Stimulated activated CD8-positive, alpha-beta memory T cell treated with anti-CD3 and anti-CD28 coated beads, Interleukin-7, amount 100 ng/mL, for 1 hour (primary cell): ENCODE measurements at places on chromosomes 3 and 15.

GRCh38 chr3:52153389-52154096 is 680 bp downstream of the POC1A start:
- no peak for DNase-seq

DNA sequence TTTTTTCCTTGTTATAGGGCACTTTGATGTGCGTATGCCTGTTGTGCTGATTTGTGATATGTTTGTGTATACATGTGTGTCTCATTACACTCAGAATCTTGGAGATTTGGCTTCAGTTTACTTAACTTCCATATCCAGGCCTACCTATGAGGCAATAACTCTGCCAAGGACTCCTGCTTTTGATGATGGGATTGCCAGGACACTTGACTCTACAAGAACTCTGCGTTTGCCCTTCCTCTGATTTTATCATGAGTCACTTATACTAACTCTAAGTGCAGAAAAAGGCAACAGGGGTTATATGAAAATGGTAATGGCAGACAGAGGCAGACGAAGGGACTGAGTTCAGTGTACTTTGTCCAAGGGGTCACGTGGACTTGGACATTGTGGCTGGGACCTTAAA is 33.6 kb downstream of the MCTP2 start:
- DNase-seq = no peak

- DNase-seq = no peak
Observed at GRCh38 chr15:85118581-85118980, 136.9 kb downstream of the PDE8A start.

- no peak for DNase-seq
Observed at GRCh38 chr15:38853608-38854007, 289.0 kb upstream of the RASGRP1 start.

DNA sequence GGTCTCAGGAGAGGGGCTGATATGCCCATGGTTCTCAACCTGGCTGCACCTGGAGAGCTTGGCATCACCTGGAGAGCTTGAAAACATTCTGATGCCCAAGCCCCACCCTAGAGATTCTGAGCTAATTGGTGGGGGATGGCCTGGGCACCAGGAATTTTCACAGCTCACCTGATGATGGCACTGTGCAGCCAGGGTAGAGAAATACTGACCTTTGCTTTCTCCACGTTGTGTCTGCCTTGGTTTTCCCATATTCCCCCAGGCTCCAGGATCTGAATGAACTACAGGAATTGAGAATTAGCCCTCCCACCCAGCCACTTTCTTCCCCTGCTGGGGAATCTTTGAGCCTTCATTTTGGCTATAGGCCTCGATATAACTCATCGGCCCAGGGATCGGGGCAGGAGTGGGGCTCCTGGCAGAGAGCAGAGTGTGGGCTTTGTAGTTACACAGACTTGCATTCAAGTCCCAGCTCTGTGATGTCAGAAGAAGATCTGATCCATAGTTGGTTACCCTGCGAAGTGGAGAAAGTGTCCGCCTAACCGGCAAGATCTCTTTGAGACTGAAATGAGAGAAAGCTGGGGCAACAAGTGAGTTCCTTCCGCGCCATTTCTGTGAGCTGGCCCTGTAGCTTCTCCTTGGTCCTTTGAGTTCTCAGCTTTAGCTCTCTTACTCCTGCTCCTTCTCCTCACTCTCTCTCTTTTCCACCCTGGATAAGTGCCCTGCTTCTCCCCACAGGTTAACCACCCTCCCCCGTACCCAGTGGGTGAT is 33.1 kb upstream of the UBE2Q2 start:
- no peak for DNase-seq

- no peak for DNase-seq
Observed at GRCh38 chr15:83904107-83905040, 250.5 kb downstream of the ADAMTSL3 start.

- no peak for DNase-seq
Observed at GRCh38 chr15:92655178-92655995, at the start of gene FAM174B. Gene FAM174B, minus strand, starts transcription at chr15:92655775.

DNA sequence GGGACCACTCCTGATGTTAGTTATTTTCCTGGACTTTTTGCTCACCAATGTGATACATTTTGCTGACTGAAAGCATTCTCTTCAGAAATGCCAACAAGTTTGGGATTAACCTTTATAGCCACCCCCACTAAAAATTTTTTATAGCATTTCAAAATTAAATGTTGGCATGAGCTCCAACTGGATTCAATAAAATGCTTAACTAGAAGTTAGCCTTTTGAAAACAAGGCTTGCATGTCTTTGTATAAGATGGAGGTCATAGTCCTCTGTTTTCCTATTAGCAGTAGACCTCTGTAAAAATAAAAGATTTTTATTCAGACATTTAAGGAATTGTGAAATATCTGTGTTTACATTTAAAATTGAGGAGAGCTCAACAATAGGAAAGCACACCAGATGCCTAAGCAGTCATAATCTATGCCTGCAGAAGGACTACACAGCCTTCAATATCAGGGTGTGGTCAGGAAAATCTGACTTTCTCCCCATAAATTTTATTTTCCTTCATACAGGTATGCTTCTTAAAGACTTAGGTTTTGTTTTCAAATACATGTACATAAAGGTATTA is 87.2 kb downstream of the DNAJC13 start:
- no peak for DNase-seq

DNA sequence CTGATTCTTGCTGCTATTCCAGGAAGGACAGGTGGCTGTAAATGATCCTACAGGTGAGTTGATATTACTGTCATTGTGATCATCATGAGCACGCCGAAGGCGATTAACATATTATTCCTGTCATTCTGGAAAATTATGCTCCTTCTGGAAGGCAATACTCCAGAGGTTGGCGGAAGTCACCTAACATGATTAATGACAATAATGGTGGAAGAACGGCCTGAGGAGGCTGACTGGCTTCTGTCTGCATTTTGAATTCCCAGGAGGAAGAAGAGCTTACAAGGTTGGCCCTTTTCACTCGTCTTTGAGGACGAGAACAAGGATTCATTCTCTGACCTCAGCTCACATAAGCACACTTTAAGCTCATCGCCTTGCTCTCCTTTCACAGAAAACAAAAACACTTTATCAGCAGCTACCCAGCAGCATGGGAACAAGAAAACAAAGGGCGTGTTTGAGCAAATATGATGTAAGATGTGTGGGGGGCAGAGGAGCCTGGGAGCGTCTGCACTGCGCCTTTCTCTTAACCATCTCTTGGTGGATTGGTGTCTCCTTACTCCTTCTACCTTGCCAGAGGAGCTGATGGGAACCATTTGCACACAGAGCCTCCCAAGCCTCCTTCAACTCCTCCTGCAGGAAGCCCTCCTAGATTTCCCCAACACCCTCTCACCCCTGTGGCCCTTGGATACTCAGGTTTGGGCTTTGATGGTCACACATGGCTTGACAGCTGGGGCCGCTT is 23.0 kb downstream of the ACSBG1 start:
- DNase-seq = no peak

DNA sequence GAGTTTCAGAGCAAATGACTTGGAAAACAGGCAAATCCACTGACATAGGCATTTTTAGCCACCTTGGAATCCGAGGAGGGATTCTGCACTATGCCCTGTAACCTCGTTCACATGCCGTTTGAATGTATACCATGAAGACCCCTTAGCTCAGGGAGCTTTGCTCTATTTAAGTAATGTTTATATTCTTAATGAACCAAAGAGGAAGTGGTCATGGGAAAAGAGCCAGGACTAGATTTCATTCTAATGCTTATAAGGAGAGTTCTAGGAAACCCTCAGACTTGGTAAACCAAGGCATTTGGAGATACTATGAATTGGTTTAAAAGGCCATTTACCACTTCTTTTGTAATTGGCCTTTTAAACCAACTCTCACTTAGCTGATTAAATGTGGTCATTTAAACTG is 178.9 kb downstream of the IGF1R start:
- no peak for DNase-seq

- DNase-seq = no peak
Observed at GRCh38 chr3:58434168-58434504, 504 bp upstream of the PDHB start.

DNA sequence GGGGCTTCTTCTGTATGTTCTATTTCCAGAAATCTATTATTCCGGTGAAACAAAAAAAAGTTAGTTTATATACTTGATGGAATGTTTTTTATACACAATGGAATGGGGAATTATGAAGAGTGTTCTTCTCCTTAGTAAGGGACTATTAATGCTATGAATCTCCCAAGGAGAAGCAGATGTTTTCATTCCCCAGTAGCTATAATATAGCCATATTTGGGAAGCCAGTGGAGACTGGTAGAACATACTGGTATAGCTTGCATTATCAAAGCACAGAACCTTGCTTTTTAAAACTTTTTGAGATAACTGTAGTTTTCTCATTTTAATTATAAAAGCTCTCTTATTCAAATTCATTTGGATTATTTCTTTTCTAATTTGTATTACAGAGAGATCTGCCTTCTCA is 38.3 kb downstream of the ADGRG7 start:
- no peak for DNase-seq

- DNase-seq = no peak
Observed at GRCh38 chr3:126971891-126972351, 11.0 kb upstream of the PLXNA1 start.

GRCh38 chr3:32847528-32847927 is 29.7 kb downstream of the TRIM71 start:
- DNase-seq = no peak

- DNase-seq = no peak
Observed at GRCh38 chr15:60219866-60220265, 177.9 kb downstream of the ANXA2 start.

- no peak for DNase-seq
Observed at GRCh38 chr3:45435961-45436360, 47.6 kb downstream of the LARS2 start.

DNA sequence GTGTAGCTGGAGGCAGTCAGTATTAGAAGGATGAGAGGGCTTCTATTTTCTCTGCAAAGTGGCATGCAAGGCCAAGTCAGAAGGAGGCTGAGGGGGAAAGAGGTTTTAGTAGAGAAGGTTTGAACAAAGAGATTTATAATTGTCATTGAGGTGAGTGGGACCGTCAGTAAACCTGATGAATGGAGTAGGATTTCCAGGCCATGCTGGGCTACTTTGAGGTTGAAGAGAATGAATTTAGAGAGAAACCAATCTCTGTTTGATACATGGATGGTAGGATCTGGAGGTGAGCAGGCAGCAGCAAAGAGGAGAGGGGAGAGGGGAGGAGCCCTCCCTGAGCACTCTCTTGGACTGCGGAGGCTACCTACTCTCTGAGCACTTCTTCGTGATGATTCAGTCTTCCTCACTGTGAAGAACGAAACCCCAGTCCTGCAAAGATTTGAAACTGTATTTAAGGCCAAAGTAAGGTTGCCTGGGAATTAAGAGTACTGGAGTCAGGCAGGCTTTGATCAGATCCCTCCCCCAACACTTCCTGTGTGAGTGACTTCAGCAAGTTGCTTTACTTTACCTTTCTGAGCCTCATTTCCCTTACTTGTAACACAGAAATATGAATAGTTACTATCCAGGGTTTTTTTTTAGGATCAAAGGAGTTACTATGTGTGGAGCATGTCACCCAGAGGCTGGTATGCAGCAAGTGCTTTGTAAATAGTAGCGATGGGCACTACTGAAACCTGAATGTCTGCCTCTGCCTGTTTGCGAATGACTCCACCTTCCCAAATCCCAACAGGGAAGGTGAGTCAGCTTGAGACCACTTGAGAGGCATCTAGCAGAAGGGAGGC is 75.8 kb downstream of the RPL39L start:
- DNase-seq = no peak

GRCh38 chr3:42129014-42129953 is 38.1 kb downstream of the TRAK1 start:
- no peak for DNase-seq

- no peak for DNase-seq
Observed at GRCh38 chr3:15434756-15435155, 7.4 kb downstream of the EAF1 start.

GRCh38 chr3:22982981-22983587 is 220.0 kb upstream of the UBE2E2 start:
- DNase-seq = no peak

GRCh38 chr3:187120326-187120725 is 19.0 kb downstream of the RPL39L start:
- no peak for DNase-seq

GRCh38 chr3:5198986-5199731 is 11.7 kb downstream of the EDEM1 start:
- no peak for DNase-seq

- no peak for DNase-seq
Observed at GRCh38 chr3:193271101-193271840, 30.2 kb downstream of the PLAAT1 start.

GRCh38 chr3:187314176-187314575 is 22.6 kb upstream of the MASP1 start:
- no peak for DNase-seq
